Stimulated activated CD4-positive, alpha-beta T cell treated with anti-CD3 and anti-CD28 coated beads, Interleukin-2, amount 100 ng/mL, for 48 hours (primary cell): ENCODE measurements at places on chromosomes 7 and 10.

- no peak for DNase-seq
Observed at GRCh38 chr7:69878591-69878990, 280.3 kb downstream of the AUTS2 start.

DNA sequence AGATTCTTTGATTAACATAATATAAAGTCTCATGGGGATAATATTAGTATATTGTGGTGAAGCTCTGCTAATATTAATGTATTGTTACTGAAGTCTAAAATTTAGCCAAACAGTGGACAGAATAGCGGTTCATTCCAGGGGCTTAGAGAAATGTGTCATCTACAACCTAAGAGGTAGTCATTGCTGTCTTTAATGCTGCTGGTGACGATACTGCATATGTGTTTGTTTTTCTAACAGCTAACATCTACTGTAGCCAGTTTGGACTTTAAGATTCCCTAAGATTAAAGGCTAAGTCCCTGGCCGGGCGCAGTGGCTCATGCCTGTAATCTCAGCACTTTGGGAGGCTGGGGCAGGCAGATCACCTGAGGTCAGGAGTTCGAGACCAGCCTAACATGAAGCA, 102.0 kb upstream of the SAMD8 start:
- no peak for DNase-seq

DNA sequence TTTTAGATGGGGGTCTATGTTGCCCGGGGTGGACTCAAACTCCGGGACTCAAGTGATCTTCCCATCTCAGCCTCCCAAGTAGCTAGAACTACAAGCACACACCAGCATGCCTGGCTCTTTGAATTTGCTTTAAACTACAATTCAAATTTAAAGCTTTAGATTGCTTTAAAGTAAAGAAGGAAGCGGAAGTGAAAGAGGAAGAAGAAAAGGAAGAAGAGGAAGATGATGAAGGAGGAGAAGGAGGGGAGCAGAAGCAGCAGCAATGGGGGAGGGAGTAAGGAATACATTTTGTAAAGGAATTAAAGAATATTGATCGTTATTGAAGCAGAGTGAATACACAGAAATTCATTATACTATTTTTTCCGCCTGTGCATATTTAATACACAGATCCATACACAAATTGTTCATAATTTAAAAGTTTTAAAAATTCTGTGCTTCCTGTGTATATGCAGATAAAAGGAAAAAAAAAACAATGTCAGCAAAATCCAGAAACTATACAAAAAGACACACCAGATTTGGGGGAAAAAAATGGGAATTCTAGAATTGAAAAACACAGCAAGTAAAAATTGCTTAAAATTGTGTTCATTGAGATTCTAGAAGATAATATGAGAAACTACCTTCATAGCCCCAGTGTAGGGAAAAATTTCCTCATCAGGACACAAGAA, 60.8 kb upstream of the KCNMA1 start:
- no peak for DNase-seq

- no peak for DNase-seq
Observed at GRCh38 chr7:107692501-107692900, 31.9 kb downstream of the SLC26A4 start.

- DNase-seq: no peak
Observed at GRCh38 chr7:107181172-107181571, 12.4 kb downstream of the HBP1 start.

GRCh38 chr7:78022165-78022564, 223.6 kb downstream of the PHTF2 start:
- DNase-seq: no peak

- DNase-seq: no peak
Observed at GRCh38 chr7:11294965-11295364, 321.3 kb downstream of the PHF14 start.

DNA sequence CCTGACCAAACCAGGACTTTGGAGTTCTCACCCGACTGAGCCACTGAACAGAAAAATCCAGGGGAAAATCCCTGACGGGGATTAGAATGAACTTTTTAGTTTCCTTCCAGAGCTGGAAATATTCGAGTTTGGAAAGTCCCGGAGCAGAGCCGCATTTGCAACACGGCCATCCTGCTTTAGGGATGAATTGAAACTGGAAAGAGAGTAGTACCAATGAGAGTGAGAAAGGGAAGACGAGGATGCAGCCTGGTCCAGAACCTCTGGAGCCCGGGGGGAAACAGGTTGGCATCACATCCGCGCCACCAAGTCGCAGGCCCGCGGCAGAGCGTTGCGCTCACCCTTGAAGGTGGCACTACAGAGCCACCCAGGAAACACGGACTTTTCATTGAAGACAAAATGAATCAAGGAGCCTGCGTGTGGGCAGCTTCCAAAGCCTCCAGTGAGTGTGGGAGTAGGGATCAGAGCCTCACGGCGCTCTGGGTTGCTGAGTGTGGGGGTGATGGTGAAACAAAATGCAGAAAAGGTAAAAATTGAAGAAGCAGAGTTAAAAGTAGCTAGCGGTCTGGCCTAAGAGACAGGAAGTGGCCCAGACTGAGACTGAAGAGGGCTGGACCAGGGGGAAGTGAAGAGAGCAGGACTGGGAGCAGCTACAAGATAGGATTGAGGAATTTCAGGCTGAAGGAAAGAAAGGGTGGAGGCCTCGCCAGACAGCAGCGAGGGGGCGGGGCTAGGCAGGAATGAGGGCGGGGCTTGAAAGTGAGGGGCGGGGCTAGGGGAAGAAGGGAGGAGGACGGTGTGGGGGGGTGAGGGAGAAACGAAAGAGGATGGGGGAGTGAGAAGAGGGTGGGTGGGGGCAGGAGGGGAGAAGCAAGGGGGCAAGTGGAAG, 1.8 kb downstream of the SMURF1 start:
- peak; percentile 66 for DNase-seq

- no peak for DNase-seq
Observed at GRCh38 chr10:63115732-63116383, 17.3 kb upstream of the NRBF2 start.

GRCh38 chr7:29567174-29567573, 3.5 kb downstream of the PRR15 start:
- no peak for DNase-seq

DNA sequence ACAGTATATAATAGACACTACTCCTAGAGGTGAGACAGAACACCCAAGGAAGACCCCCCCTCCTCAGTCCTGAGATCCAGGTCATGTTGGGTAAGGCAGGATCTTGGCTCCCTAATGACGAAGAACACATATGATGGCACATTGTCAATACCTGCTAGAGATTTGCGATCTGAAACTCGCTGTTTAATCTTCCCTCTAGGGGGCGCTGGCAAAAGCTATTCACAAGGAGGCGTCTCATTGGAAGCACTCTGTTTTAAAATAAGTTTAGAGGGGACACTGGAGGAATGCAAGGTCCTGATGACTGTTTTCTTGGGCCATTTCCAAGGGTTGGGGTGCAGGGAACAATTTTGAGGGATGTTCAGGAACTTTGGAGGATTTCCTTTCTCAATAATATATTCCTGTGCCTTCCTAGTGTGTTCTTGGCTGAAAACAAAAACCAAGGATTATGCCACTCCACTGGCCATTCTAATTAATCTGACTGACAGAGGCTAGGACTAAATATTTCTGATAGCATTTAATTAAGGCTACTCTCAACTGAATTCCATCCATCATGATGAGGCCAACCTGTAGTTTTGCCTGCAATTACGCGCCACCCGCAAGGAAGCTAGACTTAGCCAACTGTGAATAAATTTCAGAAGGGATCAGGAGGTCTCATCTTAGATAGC, 1013.8 kb upstream of the MBL2 start:
- no peak for DNase-seq

- no peak for DNase-seq
Observed at GRCh38 chr10:101008823-101009423, 9.3 kb downstream of the LZTS2 start.

GRCh38 chr10:125264757-125265578, 104.6 kb upstream of the CTBP2 start:
- no peak for DNase-seq

GRCh38 chr10:6199131-6199733, 3.5 kb upstream of the PFKFB3 start:
- DNase-seq: no peak

- no peak for DNase-seq
Observed at GRCh38 chr10:5885619-5886018, 4.1 kb downstream of the ANKRD16 start.

GRCh38 chr7:121302214-121302745, 26.5 kb upstream of the WNT16 start:
- no peak for DNase-seq

DNA sequence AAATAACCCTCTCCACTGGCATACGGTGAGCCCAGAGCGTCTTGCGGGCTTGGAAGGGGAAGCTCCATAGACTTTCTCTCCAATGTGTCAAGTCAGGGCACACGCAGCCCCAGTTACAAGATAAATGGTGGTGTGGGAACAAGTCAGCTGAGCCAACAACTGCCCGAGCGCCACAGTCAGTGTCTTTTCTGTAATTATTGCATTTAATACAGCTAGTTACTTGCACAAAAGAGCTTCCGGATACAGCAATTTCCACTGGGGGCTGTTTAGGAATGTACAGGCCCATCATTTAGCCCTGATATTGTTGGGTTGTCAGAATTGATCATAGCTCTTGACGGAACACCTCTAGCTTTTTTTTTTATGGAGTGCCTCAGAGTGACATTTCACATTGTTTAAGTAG, 193.5 kb upstream of the SP8 start:
- DNase-seq: no peak

DNA sequence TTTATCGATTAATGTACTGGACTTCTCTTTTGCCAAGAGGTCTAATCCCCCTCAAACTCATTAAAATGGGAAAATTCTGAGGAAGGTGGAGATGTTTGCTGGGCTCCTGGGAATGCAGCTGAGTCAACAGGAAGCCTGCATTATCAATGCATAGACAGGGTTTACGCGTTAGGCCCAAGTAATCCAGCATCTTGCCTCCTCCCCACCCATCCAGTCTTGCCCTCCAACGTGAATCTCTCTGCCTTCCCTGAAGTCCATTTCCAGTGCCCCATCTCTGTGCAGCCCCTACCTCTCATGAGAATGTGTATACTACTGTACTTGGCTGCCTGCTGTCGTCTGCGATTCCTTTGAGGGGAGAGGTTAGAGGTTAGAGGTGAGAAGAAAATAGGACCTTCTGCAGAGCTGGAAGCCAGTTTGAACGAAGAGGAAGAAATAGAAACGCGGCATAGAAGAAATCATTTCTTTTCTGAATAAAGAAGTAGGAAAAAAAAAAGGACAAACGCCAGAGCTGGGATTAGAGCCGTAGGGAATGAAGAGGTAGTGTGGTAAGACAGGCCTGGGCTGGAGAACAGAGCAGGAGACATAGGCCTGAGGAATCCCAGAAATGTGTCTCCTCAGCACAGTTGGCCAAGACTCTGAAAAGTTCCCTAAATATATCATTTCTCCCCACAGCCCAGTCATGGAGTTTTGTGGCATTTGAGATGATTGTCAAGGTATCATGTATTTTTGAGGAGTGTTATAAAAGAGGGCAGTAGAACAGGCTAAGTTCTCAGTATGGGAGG, 75.6 kb downstream of the MYOF start:
- DNase-seq: no peak

GRCh38 chr7:128217030-128217805, 23.9 kb upstream of the LEP start:
- DNase-seq: no peak

GRCh38 chr7:70457883-70458680, 673.9 kb upstream of the GALNT17 start:
- no peak for DNase-seq

DNA sequence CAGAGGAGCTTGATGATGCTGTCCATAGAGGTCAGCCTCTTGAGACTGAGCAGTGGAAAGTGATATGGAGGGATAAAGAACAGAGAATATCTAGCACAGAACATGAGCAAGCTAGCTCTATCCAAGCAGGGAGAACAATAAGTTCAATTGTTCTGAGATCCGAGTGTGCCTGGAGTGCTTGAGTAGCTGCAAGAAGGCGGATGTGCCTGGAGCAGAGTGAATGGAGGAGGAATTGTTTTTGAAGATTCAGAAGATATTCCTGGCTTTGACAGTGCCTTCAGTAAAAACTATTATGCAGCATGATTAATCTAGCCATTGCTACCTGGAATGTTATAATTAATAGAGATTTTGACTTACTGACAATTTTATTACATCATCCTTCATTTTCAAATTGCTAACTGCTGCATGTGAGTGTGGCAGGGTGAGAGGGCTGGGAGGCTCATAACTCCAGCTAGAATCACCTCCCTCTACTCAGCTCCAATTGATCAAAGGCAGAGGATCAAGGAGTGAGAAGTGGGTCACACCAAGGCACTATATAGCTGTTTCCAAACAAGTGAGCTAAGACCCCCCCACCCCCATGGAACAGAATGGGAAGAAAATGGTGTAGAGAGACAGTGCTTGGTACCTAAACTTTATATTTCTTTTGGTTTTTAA, 302.8 kb downstream of the ADRA2A start:
- DNase-seq: no peak

- DNase-seq: no peak
Observed at GRCh38 chr7:66050990-66051448, 24.6 kb upstream of the ASL start.

DNA sequence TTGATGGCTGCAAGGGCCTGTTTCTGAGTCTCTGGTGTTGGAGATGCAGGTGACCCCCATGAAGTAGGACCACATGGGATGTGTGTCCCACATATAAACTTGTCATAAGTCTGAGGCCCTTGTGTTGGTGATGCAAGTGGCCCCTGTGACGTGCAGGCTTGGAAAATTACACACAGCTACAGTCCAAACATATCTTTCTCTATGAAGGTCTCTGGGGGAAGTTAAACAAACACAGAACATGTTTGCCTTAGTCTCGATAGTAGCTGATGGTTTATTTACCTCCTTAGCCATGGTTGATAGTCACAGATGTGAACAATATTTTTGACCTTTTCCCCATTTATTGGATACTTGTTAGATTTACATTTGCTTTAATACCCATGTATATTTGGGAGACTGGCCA, 64.7 kb downstream of the ADCY1 start:
- DNase-seq: no peak

GRCh38 chr10:101708073-101708472, 13.1 kb upstream of the FBXW4 start:
- no peak for DNase-seq

GRCh38 chr7:142332421-142332820, 74.6 kb upstream of the PRSS58 start:
- DNase-seq: no peak

DNA sequence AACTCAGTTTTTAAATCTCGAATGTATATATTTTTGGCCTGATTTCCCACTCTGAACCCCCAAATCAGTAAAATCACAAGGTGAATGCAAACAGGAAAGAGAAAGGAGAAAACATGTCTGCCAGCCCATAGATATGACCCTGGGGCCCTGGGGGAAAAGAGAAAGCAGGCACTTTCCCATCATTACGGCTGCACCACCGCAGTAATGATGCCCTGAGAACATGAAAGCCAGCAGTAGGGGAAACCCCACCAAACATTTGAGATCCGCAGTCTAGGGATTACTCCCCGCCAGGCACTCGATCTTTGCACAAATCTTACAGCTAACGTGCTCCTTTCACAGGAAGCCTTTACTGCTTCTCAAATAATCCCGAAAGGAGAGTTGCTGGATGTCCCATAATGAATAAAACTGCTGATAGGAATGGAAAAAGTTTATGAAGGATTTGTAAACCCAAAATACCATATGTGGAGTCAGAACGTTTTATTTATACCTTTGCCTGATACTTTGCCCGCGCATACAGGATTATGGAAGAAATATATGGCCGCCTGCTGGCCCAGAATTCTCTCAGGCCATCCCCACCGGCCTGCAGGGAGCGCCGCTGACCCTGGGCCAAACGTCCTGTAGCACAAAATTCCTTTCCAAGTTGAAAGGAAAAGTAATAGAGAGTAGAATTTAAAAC, 180.0 kb upstream of the INHBA start:
- DNase-seq: no peak

GRCh38 chr10:62234077-62234605, 34.5 kb downstream of the RTKN2 start:
- no peak for DNase-seq
